ENCODE measurements at places on chromosomes 6 and 20.

GRCh38 chr20:61203320-61203719 lies 48.7 kb upstream of the CDH4 start:
- no peak for DNase-seq

DNA sequence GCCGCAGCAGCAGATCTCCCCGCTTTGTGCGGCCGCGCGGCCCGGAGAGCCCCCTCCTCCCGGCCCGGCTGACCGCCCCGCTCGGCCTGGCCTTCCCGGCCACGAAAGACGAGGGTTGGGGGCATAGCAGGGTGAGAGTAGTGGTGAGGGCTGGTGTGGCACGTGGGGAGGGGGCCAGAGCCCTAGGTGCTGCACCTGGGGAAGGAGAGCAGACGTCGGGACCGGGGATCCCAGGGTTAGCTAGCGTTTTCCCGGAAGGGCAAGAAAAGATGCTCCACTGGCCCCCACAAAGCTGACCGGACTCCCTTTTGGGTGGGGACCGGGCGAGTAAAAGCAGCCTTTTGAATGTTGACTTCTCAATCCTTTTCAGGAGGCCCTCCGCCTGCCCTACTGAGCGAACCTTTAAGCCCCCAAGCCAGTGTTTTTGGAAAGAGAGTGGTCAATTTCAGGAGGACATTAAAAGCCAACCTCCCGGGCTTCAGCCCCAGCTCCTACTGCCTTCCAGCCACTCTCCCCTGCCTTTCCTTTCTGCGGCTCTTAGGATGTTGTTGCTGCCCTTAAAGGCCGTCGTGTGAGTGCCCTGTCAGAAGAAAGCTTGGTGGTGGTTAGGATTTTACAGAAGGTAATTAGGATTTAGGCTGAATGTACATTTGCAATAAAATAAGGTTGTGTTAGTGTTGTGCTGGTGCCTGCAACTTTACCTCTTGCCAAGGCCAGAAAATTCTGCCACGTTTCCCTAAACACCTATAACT lies 648 bp upstream of the BACH2 start:
- no peak for DNase-seq

DNA sequence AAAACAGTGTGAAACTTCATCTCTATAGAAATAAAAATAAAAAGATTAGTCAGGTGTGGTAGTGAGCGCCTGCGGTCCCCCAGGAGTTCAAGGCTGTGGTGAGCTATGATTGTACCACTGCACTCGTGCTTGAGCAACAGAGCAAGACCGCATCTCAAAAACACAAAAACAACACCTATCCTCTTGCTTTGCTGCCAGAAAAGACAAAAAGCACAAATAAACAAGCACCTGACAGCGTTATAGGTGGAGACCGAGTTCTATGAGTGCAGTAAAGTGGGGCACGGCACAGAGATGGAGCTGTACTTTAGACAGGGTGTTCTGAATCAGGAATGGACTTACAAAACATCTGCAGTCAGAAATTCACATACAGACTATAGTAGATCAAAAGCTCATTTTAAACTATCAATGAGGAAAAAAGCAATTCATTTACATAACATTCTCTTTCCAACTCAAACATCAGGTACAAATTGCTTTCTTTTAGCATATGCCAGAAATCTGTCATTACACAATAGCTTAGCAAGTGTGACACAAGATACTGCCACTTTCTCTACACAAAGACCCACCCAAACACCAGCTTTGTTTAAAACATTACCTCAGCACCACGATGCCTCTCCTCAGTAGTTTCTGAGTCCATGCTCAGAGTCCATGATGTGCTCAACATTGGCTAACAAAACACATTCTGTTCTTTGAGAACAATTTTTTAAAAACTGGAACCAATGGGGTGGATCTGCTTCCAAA lies 10.1 kb downstream of the EZR start:
- DNase-seq, result no peak

- DNase-seq, result no peak
Measured at GRCh38 chr20:55561259-55561658, 444.1 kb downstream of the CBLN4 start.

GRCh38 chr6:37273690-37274089 lies 15.7 kb upstream of the TMEM217 start:
- DNase-seq, result no peak

- DNase-seq, result no peak
Measured at GRCh38 chr6:136137008-136137692, 113.0 kb downstream of the MTFR2 start.

GRCh38 chr6:153852034-153852433 lies 187.0 kb upstream of the OPRM1 start:
- DNase-seq, result no peak

- DNase-seq, result no peak
Measured at GRCh38 chr6:95083506-95083905, 493.8 kb upstream of the MANEA start.

DNA sequence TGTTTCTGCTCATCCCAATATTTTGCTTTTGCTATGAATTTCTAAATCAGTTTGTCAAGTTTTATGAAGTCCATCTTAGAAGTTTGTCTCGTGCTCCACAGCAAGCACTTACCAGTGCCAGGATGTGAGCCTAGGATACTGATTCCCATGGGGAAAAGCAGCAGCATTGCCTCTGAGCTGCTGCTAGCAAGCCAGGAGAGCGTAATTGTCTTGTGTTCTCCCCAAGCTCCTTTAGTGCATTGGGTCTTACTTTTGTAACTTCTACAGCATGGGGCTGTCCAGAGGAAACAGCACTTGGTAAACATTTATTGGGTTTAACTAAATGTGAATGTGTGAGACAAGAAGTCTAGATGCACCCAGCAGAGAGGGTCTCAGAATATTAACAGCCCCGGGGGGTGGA lies 76.1 kb downstream of the RNF182 start:
- no peak for DNase-seq

GRCh38 chr20:3413393-3413889 lies 6.0 kb upstream of the DNAAF9 start:
- no peak for DNase-seq

DNA sequence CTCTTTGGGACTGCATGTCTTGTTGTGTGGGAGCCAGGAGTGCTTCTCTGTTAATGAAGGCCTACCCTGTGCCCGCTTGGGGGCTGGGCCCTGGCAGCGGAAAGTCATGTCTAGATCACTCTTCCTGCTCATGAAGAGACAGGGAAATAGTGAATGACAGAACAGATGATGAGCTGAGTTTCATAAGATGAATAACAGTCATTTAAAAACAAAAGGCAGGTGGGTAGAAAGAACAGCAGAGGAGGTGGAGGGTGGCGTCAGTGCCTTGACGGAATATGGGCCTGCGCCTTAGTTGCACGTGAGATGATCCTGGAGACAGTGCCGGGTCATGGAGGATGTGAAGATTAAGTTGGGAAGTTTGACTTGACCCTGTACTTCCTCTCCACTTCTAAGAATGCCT lies 85.5 kb downstream of the ARID1B start:
- no peak for DNase-seq

DNA sequence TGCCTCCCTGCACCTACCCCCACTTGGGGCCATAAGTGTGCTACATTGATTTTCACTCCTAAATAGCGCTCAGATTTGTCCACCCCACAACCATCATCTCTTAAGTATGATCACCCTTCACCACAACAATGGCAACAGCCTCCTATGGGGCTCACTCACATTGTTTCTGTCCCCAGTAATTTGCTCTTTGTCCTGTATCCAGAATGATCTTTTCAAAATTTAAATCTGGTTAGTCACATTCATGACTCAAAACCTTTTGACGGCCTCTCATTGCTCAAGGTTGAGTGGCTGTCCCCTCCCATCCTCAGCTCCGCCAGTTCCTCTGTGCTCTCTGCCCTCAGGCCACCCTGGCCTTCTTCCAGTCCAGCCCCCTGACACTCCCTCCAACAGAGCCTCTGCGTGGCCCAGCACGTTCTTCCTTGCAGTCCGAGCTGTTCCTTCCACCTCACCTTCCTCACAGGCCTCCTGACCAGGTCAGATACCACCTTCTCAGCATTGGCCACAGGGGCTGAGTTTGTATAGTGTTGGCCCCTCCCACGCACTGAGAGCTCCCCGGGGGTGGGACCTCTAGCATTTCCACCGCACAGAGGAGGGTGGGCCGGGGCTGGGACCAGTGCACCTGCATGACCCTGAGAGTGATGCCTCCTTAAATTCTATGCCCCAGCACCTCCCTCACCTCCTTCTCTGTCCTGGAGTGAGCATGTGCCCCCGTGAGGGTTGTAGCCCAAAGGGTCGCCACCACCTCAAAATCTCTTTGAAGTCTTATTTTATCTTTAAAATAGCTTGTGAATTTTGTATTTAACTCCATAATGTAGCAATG lies 2.4 kb upstream of the PPP1R3G start:
- DNase-seq, result no peak
